ENCODE measurements at places on chromosomes 13 and 19. TPM values are rescaled to one million over a fixed set of nuclear protein-coding genes. Genes with fewer than 3 reads are reported as not detected.
A peak's percentile ranks its signal among the peaks of the same experiment; 100 is the strongest.

Gene GPC6
- not detected for total RNA-seq

GRCh38 chr19:10871711-10872545 lies 575 bp downstream of the CARM1 start:
- H3K27ac ChIP-seq = peak overlapping the region; percentile 72
- peak overlapping the region; percentile 67 for H3K4me3 ChIP-seq
- peak; percentile 37 for DNase-seq
- peaks cover 6% of the 10 kb centered on the region for H3K36me3 ChIP-seq

GRCh38 chr19:33472691-33473652 lies 48.6 kb downstream of the PEPD start:
- peaks cover 11% of the 10 kb centered on the region for H3K4me1 ChIP-seq
- no peak for DNase-seq
- no peaks in the 10 kb centered on the region for H3K36me3 ChIP-seq
- H3K27ac ChIP-seq = no peak overlapping the region
- no peak overlapping the region for H3K4me3 ChIP-seq

GRCh38 chr13:98977568-98978265 lies at the start of gene DOCK9:
Gene DOCK9, minus strand, starts transcription at chr13:98978064. Its CDS starts 155 bp downstream, at chr13:98977909.
- no peak within 1 kb of the TSS for H3K4me3 ChIP-seq
- no peak for DNase-seq
- H3K27me3 ChIP-seq = no peaks in the 10 kb centered on the region
- peaks cover 63% of the 10 kb centered on the region for H3K4me1 ChIP-seq

GRCh38 chr13:77918391-77919245 lies at the start of gene EDNRB:
Gene EDNRB, minus strand, starts transcription at chr13:77918831. Its CDS starts 258 bp downstream, at chr13:77918573.
- no peak within 1 kb of the TSS for H3K4me3 ChIP-seq
- peaks cover 15% of the 10 kb centered on the region for H3K27me3 ChIP-seq
- H3K36me3 ChIP-seq = no peaks in the 10 kb centered on the region
- H3K4me1 ChIP-seq = peaks cover 1% of the 10 kb centered on the region
- H3K27ac ChIP-seq = no peak within 1 kb of the TSS
- DNase-seq = peak; percentile 24

DNA sequence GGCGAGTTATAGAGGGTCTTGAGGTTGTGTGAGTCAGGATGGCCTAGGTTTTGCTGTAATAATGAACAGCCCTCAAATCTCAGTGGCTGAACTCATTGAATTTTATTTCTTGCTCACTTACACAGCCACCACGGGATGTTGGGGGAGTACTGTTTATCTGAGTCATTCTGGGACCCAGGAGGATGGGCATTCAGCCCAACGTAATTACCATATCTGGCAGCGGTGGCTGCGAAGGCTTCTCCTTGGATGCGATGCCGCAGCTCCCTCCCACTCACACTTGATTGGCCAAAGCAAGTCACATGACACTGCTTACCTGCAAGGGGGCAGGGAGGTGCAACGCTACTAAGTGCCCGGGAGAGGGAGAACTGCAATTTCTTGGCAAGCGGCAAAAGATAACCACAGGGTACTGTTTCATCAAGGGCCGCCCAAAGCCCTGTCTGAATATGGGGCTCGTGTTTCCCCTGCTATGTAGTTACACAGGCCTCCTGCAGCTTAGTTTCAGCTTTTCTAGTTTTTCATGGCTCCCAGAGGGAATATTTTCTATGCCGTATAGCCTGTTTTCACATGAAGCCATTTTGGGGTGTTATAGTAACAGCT lies 19.9 kb downstream of the ZSWIM9 start:
- H3K4me1 ChIP-seq = peaks cover 7% of the 10 kb centered on the region
- no peak overlapping the region for H3K27ac ChIP-seq
- H3K36me3 ChIP-seq = peaks cover 35% of the 10 kb centered on the region
- no peaks in the 10 kb centered on the region for H3K27me3 ChIP-seq
- DNase-seq = peak; percentile 75

- no peaks in the 10 kb centered on the region for H3K36me3 ChIP-seq
- H3K4me3 ChIP-seq = no peak overlapping the region
- no peaks in the 10 kb centered on the region for H3K27me3 ChIP-seq
- H3K4me1 ChIP-seq = no peaks in the 10 kb centered on the region
- no peak for DNase-seq
- H3K27ac ChIP-seq = no peak overlapping the region
Observed at GRCh38 chr13:112777637-112778406, 88.0 kb downstream of the ATP11A start.

Data from activated CD8-positive, alpha-beta T cell treated with anti-CD3 and anti-CD28 coated beads, Interleukin-2, amount 10 ng/mL, durations not matched to agents 7 days and 5 days (primary cell).